ENCODE measurements at places on chromosomes 6 and 20.

GRCh38 chr20:11329271-11329670 lies 588.4 kb upstream of the BTBD3 start:
- no peak for DNase-seq

GRCh38 chr6:144266091-144266649 lies 19.0 kb upstream of the UTRN start:
- DNase-seq: no peak

GRCh38 chr6:47141963-47142362 lies 99.8 kb upstream of the ADGRF1 start:
- no peak for DNase-seq

DNA sequence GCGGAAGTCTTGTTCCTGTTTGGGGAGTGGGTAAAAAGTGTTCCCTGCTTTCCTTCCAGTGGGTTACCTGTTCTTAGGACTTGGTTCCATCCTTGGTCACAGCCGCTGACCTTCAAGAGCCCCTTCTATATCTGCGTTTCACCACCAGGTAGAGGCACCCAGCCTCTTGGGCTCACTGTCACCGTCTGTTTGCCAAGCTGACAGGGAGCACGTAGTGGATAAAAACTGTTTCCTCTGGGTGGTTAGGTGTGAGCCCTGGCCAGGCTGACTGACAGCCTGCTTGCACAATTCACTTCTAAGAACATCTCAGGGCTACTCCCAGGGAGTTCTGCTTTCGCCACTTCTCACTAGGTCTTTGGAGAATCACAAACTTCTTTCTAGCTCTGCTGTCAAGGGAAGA lies 1.8 kb upstream of the JPH2 start:
- no peak for DNase-seq

DNA sequence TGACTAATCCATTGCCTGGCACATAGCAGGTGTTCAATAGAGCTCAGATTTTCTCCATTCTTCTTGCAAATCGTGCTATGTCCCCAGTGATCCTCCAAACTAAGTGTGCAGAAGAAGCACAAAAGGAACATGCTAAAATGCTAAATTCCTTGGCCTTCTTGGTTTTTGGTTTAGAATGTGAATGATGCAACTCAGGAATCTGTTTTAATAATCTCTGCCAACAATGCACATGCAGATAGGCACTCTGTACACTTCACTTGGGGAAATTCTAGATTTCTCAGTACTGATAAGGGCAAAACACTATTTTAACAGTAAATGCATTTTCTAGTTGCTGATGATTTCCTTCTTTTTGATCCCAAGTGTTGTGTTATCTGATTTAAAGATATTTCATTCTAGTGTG lies 35.2 kb downstream of the SLC22A1 start:
- DNase-seq: no peak

- no peak for DNase-seq
These were observed 22.7 kb upstream of the RNF8 start for GRCh38 chr6:37331047-37331446.

DNA sequence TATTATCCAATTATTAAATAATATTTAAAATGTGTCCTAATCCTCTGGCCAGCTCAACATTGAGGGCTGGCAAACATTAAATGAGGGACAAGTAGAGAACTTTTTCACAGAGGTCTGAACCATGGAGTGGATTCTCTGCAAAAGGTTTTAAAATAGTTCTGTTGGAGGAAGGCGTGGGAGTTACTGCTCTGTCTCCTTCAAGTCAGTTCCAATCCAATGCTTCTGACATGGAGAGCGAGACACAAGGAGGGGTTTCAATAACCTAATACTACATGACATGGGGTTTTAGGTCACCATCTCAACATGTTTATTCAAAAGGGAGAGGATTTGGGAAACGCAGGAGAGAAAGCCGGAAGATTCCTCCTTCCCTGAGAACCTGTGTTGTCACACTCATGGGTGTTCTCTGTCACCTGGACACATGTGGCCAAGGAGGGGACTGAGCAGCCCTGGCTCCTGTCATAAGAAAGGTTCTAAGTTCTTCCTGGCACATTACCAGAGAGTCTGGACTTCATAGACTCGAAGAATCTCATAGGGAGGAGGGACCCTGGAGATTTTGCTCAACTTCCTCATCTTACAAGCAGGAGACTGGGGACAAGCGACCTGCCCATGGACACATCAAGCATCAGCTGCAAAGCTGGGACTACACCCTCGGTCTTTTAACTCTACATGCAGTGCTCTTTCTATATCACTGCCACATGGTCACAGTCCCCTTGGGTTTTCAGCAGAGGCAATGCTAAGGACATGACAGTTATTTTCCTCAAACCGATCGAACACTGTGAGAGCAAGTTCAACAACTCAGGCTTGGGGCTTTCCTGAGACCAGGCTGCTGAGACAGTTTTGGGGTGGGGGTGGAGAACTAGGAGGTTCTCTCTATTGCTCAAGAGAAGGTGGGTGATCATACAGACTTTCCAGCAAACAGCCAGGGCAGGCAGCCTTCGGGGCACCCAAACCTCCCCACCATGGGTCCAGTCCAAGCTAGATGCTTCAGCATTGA lies 38.6 kb downstream of the PRDM1 start:
- DNase-seq: no peak

DNA sequence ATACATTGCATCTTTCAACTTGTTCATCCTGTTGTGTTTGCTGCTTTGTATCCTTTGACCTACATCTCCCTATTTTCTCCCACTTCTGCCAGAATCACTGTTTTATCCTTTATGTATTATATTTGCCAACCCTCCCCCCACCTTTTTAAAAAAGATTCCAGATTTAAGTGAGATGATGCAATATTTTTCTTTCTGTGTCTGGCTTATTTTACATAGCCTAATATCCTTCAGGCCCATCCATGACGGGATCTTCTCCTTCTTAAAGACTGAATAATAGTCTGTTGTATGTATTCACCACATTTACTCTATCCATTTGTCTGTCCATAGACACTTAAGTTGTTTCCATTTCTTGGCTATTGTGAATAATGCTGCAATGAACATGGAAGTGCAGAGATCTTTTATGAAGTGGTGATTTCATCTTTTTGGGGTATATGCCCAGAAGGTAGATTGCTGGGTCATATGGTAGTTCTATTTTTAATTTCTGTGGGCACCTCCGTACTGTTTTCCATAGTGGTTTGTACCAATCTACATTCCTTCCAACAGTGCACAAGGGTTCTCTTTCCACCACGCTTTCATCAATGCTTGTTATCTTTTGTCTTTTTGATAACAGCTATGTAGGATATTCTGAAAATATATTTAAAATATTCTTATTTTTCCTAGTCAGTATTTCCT lies 181.0 kb downstream of the CDKAL1 start:
- no peak for DNase-seq

- no peak for DNase-seq
These were observed 141.2 kb downstream of the CDC5L start for GRCh38 chr6:44528716-44529115.

DNA sequence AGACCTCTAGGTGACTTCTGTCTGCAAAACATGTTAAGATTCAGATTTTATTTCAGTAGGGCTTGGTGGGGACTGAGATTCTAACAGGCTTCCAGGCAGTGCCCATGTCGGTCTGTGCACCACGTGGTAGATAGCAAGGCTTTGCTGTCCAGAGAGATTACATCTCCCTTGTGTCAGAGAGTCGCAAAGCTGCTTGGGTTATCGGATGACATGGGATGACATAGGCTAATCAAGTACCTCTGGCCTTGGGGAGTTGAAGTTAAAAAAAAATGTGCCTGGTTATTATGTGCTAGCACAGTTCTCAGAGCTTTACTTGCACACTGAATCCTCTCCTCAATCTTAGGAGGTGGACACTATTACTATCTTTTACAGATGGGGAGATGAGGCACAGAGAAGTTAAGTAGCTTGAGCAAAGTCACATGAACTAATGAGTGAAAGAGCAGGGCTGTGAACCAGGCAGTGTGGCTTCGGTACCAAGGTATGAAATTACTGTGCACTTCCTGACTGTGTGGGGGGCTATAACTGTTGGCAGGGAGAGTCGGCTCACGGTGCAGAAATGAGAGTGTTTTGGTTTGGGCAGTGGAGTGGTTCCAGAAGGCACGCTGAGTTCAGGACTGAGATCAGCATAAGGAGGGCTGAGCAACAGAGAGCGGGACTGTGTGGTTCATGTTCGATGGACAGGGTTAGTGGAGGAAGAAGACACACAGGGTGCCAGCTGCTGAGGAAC lies 41.1 kb downstream of the FARS2 start:
- DNase-seq: no peak

DNA sequence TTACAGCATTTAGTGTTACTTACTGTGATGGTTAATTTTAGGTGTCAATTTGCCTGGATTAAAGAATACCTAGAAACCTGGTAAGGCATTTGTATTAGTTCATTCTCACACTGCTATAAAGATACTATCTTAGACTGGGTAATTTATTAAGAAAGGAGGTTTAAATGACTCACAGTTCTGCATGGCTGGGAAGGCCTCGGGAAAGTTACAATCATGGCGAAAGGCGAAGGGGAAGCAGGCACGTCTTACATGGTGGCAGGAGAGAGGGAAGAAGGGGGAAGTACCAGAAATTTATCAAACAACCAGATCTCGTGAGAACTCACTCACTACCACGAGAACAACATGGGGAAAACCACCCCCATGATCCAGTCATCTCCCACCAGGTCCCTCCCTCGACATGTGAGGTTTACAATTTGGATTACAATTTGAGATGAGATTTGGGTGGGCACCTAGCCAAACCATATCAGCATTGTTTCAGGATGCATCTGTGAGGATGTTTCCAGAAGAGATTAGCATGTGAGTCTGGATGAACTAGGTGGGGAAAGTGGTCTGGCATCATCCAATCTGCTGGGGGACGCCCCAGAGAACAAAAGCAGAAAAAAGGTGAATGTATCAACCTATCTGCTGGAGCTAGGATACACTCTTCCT lies 76.8 kb downstream of the MKKS start:
- no peak for DNase-seq

- no peak for DNase-seq
These were observed 42.2 kb downstream of the VSTM2L start for GRCh38 chr20:37945091-37945547.

- DNase-seq: no peak
These were observed 230.7 kb upstream of the THEMIS start for GRCh38 chr6:128131566-128131965.

DNA sequence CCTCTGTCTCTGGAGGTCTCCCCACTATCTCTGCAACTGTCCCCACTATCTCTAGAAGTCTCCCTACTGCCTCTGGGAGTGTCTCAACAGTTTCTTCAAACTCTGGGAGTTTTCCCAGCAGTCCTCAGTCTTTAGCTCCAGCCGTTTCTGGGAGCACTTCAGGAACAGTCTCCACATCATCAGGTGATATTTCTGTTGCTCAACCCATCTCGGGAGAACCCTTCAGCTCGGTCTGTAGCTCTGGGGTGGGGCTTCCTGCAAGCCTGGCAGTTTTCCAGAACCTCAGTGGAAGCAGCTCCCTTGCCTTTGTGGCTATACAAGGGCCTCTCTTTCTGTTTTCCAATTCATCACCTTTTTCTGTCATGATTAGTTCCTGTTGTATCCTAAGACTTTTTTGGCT lies 3.0 kb upstream of the SFTA2 start:
- no peak for DNase-seq

DNA sequence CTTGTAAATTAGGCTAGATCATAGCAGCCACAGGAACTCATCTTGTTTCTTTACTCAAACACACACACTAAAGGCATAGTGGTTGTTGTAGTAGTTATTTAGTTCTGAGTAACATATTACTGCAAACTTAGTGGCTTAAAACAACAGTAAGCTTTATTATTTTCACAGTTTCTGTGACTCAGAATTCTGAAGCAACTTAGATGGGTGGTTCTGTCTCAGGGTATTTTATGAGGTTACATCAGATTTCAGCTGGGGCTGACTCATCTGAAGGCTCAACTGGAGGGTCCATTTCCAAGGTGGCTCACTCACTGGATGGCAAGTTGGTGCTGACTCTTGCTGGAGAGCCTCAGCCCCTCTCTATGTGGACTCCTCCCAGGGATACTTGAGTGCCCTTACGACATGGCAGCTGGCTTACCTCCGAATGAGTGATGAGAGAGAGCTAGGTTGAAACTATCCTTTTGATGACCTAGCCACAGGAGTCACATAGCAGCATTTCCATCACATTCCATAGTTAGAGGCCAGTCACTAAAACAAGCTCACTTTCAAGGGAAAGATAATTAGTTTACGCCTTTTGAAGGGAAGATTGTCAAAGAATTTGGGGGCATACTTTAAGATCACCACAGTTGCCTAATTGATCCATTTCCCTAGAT lies 136.5 kb upstream of the PRND start:
- no peak for DNase-seq

GRCh38 chr6:109939654-109940053 lies 38.5 kb upstream of the GPR6 start:
- DNase-seq: no peak

- DNase-seq: no peak
These were observed 150.3 kb downstream of the CDK19 start for GRCh38 chr6:110664933-110665332.

DNA sequence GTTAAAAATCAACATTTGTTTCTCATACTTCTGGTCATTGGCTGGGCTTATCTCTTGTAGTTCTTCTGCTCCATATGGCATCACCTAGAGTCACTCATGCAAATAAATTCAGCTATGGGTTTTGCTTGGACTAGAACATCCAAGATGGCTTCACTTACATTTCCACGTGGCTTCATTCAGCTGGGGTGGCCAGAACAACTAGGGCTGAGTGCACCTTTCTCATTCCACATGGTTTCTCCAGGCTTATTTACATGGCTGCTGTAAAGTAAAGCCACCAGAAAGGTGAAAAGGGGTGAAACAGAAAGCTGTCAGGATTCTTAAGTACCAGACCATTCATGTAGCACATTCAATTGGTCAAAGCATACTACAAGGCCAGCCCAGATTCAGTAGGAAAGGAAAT lies 151.1 kb upstream of the BMP2 start:
- no peak for DNase-seq

DNA sequence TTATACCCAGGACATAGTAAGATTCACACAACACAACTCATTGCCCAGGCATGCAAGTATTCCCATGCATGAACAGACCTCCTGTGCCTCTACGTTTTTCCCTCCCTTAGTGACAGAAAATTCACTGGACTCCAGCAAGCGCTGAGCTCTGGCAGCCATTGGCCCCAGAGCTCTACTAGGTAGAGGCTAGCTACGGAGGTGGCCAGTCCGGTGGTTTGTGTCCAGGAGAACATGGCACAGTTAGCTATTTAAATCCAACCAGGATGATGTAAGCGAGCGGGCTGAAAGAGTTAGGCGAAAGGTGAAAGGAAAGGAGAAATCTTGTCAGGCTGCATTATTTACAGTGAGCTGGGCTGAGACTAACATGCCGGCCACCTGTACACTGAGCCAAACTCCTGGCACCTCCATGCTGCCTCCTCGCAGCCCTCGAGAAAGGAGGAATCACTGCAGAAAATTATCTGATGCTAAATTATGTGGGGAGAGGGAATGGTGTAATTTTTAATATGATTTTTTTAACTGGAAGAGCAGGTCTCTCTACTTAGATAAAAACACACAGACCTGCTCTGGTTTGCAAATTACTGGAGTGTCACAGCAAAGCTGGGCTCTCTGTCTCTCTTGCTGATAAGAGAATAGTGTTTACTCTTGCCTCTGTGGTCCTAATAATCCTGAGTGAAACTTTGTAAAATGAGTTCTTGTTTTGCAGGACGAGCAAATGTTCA lies 50.1 kb upstream of the ARMC2 start:
- DNase-seq: no peak
